ENCODE measurements at places on chromosomes 6 and 20. TPM values are rescaled to one million over a fixed set of nuclear protein-coding genes. Genes with fewer than 3 reads are reported as not detected.

DNA sequence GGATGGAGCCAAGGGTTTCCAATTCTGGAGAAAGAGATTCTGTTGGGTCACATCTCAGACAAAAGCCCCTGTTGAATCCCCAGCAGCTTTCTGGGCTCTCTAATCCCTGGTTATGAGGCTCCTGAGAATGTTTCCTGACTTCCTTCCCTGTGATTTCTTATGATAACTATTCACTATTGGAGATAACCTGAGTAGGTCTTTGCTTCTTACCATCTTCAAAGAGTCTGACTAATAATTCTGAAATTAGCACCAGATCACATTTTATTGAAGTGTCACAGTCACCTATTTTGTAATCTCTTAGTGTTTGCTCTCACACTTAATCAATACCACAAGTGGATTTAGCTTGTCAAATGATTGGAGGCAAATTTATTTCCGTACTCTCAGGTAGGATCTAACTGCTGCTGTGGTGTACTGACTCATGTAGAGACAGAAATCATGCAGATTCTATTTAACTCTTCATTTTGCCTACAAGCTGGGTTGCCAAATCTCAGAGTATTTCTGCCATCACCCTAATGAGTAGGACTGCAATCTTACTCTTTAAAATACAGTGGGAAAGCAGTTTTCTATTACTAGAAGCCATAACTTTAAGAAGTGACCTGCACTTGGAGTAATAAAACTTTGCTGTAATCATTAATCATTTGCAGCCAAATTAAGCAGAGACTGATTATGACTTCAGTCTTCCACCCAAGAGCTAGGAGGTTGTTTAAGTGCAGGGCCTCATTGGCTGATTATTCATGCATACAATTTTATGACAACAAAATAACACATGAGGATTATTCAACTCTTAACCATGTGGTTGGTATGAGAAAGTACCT is 422.1 kb downstream of the EPM2A start:
- no peak for DNase-seq

The HTR1E gene
- not detected for total RNA-seq

The ERGIC3 gene
- 124 TPM for total RNA-seq

DNA sequence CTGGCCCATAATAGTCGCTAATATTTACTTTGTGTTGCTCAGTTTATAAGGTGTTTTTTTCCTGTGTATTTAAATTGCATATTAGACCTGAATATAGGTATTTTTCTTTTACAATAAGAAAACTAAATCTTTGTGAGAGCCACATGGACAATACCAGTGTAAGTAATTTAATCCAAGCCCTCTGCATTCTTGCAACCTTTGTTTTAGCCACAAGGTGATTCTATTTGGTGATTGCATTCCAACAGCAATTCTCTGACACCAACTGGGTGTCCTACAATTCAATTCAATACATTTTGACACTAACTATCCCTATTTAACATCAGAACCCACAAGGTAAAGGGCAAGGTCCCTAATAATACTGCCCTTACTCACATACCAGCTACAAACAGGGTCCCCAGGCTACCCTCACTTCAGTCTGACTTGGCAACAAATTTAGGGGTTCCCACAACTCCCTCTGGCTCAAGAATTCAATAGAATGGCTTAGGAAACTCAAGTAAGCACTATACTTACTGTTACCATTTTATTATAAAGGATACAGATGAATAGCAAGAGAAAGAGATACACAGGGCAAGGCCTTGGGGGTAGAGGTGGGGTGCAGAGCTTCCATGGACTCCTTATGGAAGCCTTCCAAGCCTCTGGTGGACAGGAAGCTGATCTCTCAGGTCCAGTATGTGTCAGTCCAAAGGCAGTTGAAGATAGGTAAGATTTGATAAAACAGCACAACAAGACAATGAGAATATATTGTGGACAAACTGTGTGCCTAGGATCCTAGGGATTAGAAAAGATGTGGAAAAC is 169.3 kb downstream of the CD83 start:
- no peak for DNase-seq

DNA sequence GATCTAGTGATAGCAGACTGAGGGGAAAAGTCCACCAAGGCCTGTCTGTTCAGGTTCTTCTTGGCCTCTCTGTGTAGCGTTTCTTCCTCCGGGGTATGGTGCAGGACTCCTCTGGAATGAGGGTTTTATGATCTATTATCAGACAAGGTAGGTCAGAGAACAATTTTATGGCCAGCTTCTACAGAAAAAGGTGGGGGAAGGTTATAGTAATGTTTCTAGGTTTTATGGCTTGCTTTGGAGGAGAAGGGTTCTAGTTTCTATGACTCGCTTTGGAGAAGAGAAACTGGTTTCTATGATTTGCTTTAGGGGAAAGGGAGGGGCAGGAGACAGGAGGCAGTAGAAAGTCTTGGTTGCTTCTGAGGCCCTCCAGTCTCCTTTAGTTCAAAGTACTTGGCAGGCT is 144.8 kb upstream of the LAMA2 start:
- no peak for DNase-seq

- peak; percentile 41 for DNase-seq
Observed at GRCh38 chr20:52748285-52748932, 223.7 kb upstream of the TSHZ2 start.

DNA sequence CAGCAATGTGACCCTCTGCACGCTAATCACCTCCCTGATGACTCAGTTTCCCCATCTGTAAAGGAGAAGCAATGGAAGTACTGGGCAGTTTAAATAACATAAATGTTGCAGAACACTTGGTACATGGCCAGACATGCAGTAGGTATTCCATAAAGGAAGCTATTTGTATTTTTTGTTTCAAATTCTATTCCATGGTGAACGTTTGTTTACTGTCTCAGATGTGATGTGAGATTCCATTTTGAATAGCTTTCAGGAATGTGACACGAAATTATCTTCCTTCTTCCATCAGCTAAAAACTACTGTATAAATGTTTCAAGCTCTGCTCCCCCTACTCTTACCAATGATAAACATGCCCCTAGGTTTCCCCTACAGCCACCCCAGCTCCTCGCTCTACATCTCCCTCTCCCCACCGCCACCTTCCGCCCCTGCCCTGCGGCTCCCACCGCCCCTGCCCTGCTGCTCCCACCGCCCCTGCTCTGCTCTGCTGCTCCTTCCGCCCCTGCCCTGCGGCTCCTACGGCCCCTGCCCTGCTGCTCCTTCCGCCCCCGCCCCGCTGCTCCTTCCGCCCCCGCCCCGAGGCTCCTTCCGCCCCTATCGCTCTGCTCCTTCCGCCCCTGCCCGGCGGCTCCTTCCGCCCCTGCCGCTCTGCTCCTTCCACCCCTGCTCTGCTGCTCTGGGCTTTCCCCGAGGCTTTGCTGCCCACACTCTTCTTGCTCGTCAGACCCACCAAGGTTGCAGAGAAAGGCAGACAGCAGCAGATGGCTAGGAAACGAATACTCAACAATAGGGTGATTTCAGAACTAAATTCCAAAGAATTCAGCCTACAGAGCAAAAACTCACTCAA is 78.9 kb downstream of the THBS2 start:
- no peak for DNase-seq

DNA sequence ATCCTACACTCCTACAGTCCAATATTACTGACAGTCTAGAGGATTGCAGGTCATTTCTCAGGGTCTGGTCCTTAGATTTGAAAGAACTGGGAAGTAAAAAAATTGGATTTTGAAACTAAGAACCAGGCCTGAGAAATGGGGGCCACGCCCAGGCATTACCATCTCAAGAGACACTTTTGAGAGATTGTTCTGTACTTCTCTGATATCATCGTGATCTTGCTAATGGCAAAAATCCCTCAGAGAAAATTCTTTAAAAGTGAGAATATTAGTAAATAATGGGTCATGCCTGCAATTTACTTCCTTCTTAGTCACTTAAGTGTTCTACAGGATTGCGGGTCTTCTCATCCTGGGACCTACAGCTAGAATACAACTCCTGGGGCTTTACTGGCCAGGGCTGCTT is 42.0 kb upstream of the HIVEP1 start:
- DNase-seq = no peak

- no peak for DNase-seq
Observed at GRCh38 chr6:110738899-110739365, 76.3 kb downstream of the CDK19 start.

- no peak for DNase-seq
Observed at GRCh38 chr6:8664700-8665099, 229.4 kb upstream of the SLC35B3 start.

Measured in uterus (tissue), 4 donors.